ENCODE measurements at places on chromosomes 2 and 18.
A peak's percentile ranks its signal among the peaks of the same experiment; 100 is the strongest.

DNA sequence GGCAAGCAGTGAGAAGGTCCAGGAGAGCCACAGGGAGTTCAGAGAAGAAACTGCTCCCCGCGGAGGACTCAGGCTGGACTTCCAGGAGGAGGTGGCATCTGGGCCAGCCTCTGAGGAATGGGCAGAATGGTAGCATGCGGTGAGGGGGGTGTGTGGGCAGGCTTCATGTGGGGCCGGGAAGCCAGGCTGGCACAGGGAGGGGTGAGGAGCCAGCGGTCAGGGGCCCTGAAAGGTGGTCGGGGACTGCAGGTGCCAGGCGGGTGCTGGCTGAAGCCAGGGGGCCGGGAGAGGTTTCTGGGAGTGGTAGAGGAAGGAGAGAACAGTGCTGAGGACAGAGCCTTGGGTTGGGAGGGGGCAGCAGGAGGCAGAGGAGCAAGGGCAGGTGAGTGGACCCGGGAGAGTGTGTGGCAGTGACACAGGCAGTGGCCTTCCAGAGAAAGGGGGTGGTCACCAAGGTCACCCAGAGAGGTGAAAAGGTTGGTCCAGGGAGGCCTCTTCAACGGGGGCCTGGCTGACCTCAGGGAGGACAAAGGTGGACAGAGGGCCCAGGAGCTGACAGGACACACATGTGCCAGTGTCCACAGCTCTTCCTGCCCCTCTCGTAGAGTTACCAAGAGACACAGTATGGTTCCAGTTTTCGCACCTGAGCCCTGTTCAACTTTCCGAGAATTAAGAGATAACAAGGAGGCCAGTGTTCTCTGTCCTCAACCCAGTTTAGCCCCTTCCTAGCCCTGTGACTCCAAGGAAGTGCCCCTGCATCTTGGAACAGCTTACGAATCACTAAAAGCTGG lies 101.2 kb upstream of the ASB18 start:
- DNase-seq: no peak

GRCh38 chr2:5442736-5443135 lies 249.4 kb upstream of the SOX11 start:
- no peak for DNase-seq

- no peak for DNase-seq
Observed at GRCh38 chr2:230787101-230787500, 74.5 kb downstream of the CAB39 start.

DNA sequence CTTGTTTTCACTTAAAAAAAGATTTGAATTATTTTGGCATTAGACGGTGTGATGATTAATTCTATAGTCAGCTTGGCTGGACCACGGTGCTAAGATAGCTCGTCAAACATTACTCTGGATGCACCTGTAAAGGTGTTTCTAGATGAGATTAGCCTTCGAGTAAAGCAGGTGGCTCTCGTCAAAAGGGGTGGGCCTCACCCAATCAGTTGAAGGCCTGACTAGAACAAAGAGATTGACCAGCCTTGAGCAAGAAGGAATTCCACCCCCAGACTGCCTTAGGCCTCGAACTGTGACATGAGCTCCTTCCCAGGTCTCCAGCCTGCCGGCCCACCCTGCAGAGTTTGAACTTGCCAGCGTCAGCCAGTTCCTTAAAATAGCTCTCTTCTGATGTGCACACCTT lies 73.4 kb downstream of the TWIST2 start:
- DNase-seq: no peak

DNA sequence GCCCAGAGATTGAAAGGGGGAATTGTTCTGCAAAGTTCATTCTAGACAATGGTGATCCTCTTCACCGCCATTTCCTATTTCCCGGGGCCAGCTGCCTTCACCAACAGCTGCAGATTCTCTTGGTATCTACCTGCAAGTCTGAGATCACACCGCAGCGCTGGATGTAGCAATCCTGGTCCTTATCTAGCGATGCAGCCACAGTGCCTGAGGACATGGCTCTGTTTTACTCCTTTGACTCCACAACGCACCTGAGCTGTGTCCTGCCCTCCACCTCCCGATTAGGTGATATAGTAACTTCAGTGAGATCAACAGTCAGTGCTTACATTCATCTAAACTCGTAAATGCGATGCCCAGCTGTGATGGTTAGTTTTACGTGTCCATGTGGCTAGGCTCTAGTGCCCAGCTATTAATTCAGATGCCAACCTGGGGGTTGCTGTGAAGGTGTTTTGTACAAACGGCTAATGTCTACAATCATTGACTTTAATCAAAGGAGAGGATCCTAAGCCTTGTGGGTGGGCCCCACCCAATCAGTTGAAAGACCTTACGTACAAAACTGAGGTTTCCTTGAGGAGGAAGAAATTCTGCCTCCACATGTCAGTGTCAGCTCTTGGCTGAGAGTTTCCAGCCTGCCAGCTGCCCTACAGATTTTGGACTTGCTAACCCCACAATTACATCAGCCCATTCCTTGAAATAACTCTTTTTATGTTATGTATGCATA lies 189.8 kb downstream of the SH3BP4 start:
- DNase-seq: no peak

DNA sequence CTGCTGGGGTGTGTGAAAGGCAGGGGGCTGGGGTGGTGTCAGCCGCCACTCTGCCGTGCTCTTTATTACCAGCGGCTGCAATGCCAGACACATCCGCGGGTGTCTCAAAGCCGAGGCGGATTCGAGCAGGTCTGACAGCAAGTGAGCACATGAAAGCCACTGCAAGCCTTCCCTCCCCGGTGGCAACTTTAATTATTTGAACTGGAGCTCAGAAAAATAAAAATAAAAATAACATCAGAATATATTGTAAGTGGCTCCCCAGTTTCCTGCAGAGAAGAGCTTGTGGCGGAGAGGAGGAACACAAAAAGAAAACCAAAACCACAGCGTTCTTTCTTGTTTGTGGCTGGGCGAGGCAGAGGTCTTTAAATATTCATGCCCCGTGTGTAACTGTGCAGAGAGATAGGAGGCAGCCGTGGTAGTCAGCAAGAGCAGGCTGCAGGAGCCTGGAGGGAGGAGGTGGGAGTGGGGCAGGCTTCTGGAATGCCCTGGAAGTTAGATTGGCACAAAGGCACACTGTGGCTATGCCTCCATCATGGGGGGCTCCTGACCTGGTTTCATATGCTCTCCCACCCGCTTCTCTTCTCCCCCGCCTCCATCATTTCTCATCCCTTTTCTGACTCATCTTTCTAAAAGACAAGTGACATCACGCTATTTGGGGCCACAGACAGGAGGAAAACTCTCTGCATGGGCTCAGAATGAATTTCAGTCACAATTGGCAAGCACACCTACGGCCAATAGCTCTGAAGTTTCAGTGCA lies 199.8 kb downstream of the CLIP4 start:
- DNase-seq: peak; percentile 16

DNA sequence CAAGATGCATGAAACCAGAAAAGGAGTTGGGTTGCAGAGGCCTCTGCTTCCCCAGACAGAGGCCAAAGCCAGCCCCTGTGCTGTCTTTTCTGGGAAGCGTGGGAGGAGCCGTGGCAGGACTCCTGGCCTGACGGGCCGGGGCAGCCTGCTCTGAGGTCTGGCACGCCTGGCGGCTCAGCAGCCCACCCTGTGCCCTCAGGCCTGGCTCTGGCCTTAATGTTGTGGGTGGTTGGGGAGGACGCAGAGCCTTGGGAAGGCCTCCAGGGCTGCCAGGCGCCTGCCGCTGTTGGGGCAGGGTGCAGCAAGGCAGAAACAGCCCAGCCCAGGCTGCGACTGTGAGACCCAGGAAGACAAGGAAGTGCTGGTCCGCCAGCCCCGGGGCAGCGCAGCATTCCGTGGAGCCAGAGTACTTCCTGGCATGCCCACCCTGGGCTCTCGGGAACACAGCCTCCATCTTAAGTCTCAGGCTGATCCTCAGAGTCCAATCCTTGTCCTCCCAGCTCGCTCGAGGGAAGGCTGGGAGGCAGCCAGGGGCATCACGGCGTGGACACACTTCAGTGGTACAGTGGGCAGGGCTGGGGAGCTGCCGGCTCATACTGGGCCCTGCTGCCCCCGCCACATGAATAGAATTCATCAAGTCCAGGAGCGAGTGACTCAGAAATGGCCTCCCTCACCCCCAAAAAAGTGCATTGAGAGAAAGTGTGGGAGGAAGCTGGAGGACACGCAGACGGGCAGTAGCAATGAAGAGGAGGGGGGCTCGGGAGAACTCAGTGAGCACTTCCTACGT lies 72.6 kb downstream of the EMX1 start:
- DNase-seq: no peak

GRCh38 chr2:46460241-46460921 lies 19.0 kb upstream of the TMEM247 start:
- no peak for DNase-seq

GRCh38 chr2:133518700-133519344 lies 49.4 kb downstream of the NCKAP5 start:
- DNase-seq: no peak

- DNase-seq: no peak
Observed at GRCh38 chr2:203437511-203437910, 97.6 kb downstream of the RAPH1 start.

DNA sequence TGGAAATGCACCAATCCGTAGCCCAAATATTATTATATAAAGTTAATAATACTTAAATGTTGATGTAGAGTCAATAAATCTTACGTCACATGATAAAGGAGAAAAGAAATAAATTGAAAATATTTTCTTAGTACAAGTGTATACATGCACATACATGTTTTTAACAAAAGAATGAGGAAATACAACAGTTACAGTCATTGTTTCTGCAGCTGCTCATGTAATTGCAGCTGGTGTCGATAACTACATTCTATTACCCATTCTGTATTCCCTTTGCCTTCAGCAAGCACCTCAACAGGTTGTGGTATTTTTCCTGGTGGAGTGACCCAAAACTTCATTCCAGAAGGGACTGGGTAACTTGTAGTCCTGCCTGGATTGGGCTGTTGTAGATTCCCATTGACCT lies 377.8 kb upstream of the FSIP2 start:
- DNase-seq: no peak

DNA sequence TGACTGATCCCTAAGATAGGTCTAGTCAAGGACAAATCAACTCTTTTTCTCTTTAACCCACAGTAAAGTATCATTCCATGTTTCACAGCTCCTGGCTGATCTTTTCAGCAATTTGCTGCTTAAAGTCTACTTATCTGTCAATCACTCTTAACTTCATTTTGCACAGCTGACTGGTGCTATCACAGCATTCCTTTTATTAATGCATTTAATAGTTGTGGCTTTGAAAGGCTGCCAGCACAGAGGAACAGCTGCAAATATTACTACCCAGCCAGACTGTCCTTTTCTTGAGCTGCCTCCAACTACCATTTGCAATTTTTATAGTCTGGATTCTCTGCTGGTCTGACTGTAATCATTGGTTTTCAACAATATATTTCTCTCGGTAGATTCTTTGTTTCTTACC lies 303.5 kb downstream of the STK39 start:
- no peak for DNase-seq

- no peak for DNase-seq
Observed at GRCh38 chr18:39871961-39872360, 2083.1 kb upstream of the PIK3C3 start.

GRCh38 chr18:3693410-3693809 lies 243.4 kb downstream of the TGIF1 start:
- no peak for DNase-seq

DNA sequence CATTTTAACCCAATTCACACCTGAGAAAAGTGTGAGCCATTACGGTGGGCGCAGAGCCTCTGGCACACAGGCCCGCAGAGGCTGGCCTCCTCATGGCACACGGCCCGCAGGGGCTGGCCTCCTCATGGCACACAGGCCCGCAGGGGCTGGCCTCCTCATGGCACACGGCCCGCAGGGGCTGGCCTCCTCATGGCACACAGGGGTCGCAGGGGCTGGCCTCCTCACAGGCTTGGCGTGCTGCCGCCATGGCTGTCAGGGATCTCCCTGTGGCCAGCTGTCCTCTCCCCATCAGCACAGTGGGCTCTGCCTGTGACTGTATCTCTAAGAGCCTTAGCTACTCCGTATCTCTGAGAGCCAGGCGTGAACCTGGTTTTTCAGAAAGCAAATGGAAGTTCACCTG lies 24.6 kb downstream of the ANO7 start:
- no peak for DNase-seq

GRCh38 chr2:33354981-33355380 lies 121.5 kb upstream of the RASGRP3 start:
- DNase-seq: no peak

DNA sequence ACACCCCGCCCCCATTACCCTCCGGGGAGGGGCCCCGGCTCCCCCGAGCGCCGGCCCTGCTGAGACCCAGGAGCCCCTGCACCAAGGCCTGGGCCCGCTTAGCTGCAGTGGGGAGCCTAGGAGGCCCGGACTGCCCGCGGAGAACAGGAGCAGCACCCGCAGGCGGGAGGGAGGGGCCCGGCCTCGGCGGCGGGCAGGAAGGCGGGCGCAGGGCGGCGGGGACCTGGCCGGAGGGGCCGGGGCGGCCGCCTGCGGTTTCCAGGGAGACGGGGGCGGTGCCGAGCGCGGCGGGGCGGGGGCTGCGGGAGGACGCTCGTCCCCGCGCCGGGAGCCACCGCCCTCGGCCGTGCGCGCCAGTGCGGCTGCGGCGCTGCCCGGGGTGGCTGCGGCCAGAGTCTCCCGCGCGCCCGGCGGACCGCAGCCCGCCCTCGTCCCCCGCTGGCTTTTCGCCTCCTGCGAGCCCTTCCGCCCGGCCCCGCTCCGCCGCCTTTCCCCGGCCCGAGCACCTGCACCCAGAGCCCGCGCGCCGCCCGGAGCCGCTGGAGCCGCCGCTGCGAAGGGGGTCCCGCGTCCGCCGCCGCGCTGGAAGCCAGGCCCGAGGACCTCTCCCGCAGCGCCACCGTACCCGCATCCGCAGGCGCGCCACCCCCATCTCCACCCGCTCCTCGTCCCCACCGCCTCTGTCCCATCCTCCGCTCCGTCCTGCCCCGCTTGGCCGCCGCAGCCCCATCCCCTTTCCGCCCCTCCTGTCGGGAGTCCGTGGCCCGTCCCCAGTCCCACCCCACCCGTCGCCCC lies 17.2 kb downstream of the GPC1 start:
- no peak for DNase-seq

- no peak for DNase-seq
Observed at GRCh38 chr2:157460897-157461296, 17.0 kb upstream of the CYTIP start.

GRCh38 chr2:43050866-43051265 lies 175.5 kb downstream of the ZFP36L2 start:
- DNase-seq: no peak

- DNase-seq: no peak
Observed at GRCh38 chr2:207334624-207335371, 169.1 kb upstream of the KLF7 start.

GRCh38 chr18:25759111-25759510 lies 331.3 kb downstream of the SS18 start:
- DNase-seq: no peak

GRCh38 chr2:97958184-97958583 lies 37.6 kb downstream of the TMEM131 start:
- no peak for DNase-seq

All from stimulated activated CD8-positive, alpha-beta memory T cell treated with anti-CD3 and anti-CD28 coated beads, Interleukin-4, amount 100 ng/mL, for 1 hour (primary cell).